Tongue (tissue), 3 donors: ENCODE measurements at places on chromosomes 6 and 20.

- no peak for DNase-seq
These were observed 44.0 kb downstream of the PANK2 start for GRCh38 chr20:3933218-3933617.

DNA sequence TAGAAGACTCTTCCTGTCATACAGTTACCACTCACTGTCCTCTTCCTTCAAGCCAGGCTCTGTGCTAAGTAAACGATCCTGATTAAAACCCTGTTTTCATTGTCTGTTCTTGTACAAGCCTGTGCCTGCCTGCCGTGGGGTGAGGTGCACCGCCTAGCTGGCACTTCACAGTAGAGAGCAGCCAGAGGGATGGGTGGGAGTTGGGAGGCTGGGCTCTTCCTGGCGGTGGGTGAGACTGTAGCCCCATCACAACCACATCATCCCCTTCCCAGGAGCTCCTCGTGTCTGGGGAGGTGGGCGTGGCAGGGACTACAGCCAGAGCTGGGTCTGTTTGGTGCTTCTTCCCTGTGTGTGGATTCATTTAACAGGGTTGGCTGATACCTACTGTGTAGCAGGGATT lies 382.0 kb downstream of the TAF4 start:
- DNase-seq: peak; percentile 54

DNA sequence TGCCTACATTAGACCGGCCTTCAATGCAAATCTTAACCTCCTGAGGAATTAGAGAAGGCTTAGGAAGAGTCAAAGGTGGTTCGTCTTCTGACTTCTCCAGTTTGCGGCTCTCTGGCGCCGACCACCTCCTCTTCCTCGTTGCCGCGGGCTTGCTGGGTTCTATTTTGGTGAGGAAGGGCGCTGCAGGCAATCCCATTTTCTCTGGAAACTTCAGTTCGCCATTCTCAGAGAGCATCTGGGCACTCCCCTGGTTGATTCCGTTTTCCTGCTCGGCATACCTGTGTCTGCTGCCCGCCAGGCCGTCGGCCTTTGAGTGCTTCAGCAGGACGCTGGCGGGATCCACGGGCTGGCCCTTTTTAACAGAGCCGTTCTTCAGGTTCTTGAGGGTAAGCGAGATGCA lies 67.9 kb downstream of the GMPR start:
- no peak for DNase-seq

- no peak for DNase-seq
These were observed 90.5 kb upstream of the MBOAT1 start for GRCh38 chr6:20302702-20303251.

DNA sequence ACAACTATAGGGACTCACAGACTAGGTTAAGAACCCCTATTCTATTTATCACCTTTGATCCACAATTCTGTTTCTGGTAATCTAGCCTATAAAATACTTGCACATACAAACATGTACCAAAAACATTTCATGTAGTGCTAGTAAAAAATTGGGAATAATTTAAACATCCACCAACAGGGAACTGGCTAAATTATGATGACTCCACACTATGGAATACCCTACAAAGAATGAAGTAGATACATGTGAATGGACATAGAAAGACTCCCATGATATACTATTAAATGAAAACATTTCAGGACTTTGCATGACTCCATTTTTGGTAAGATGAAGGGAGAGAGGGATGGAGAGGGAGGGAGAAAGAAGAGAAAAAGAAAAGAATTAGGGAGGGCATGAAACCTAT lies 58.2 kb downstream of the ZHX3 start:
- no peak for DNase-seq

- DNase-seq: no peak
These were observed 18.6 kb upstream of the MCM3 start for GRCh38 chr6:52303178-52303577.

DNA sequence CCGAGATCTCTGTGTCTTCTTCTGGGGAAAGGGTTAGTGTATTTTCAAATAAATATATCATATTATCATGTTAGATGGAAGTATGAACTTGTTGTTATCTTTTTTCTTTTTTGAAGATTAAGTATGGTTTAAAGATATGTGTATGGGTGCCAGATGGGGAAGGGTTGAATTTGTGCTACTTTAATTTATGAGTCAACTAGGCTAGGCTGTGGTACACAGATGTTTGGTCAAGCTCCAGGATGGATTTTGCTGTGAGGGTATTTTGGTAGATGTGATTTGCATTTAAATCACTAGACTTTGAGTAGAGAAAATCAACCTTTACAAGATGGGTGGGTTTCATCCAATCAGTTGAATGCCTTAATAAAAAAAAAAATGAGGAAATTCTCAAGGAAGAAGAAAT lies 886.6 kb upstream of the ADGRB3 start:
- no peak for DNase-seq

DNA sequence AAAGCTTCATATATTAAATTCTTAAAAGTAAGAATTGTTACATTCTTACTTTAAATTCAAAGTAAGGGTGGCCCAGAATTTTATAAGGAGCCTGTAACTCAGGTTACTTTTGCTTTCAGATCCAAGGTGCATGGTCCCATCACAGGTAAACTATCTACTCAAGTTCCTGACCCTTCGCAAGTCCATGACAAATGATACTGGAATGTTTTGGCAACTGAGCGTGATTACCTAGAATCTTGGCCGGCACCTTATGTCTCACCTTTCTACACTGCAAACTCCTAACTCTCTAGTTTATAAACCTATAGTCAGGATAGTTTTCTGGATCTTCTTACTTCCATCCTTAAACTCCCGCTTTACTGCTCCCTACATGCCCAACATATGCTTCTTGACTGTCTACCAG lies 67.9 kb upstream of the HMGN3 start:
- no peak for DNase-seq

DNA sequence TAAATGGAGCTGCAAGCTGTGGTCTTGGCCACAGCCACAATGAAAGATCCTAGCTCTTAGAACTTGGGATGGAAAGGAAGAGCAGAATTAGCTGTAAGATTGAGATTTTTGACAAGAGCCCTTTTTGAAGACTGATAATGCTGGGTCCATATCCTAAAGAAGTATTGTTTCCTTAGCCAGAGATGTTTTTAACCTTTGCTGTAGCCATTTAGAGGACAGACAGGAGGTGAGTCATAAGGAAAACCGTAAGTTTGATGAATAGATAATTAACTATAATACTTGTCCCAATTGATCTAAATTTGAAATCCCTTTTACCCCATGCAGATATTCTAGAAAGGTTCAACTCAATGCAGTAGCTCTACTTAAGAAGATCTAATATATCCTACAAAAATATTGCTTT lies 213.7 kb downstream of the HTR1B start:
- no peak for DNase-seq

DNA sequence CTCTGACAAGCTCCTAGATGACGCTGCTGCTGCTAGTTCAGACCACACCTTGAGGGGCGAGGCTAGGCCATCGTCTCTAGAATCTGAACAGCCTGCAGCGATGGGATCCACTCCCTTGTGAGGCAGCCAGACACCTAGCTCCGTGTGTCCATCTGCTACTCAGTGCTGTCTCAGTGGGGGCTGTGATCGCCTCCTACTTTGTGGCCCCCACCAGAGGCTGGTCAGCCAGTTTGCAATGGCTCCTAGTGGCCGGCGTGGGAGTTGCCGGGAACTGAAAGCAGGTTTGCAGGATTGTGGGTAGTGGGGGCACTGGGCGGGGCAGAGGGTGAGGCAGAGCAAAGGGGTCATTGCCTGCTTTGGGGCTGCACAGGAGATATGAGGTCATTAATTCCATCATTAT lies 2.8 kb downstream of the CCN5 start:
- DNase-seq: no peak

- DNase-seq: no peak
These were observed 1.6 kb upstream of the SOX18 start for GRCh38 chr20:64051033-64051452.
